Muscle of back (tissue), 13 donors: ENCODE measurements at places on chromosomes 2 and 18.

DNA sequence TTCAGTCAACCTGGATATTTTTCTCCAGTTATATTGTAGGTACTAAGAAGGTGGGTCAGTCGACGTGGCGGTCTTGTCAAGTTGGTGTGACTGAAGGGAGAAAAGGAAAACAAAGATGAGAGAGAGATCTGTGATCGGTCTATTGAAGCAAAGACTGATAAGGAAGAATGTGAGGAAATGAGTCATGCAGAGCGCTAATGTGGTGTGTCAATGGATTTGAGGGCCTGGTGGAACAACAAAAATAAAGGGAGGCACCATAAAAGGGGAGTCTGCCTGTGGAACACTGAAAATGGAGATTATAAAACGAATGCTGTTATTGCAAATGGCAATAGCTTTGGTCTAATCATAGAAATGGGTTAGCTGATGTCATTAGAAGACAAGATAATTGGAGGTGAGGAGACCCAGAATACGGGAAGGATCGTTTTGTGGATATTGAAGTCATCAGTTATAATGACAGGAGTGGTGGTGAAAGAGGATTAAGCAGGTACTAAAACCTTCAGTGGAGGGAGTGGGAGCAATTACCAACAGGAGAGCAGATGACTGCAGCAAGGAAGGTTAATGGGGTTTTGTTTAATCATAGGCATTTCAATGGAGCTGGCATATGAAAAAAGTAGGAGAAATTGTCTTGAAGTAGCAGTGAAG, 599.1 kb upstream of the FSHR start:
- no peak for DNase-seq

GRCh38 chr2:126860385-126860784, 38.3 kb upstream of the TEX51 start:
- DNase-seq = peak; percentile 35

DNA sequence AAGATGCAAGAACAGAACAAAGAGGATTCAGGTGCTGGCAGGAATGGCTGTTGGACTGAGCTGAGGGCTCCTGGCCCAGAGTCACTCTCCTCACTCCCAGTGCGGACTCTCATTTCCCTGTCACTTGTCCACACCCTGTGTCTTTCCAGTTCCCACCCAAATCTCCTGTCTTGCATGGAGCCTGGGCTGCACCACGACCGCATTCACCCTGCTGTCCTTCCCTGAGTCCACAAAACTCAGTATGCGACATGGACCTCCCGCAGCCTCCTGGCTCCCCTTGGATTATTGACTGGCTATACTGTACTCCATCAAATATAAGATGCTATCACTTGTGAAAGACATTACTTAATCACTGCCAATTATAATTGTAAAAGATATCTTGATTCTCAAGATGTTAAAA, 2.5 kb upstream of the ITM2C start:
- DNase-seq = no peak

GRCh38 chr2:83113953-83114352, 1345.1 kb downstream of the SUCLG1 start:
- no peak for DNase-seq

DNA sequence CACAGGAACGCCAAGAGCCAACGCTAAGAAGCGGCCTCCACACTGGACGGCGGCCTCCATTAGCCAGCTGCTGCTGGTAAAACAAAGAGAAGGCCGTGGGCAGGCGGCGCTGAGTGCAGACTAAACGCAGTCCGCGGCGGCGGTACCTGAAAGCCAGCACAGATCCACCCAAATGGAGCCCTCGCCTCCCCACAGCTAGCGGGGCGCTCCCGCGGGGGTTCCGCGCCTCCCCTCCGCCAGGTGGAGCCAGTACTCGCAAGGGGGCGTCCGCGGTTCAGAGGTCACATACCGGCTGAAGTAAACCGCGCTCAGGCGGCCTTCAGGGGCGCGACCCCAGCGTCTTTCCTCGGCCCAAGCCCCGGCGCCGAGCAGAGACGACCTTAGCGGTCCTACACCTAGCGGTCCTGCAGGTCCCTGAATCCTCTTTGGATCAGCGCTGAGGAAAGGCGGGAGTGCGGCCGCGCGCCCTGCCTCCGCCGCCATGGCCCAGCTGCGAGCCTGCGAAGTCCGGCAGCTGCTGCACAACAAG, 293.1 kb upstream of the ERBB4 start:
- no peak for DNase-seq

- DNase-seq = no peak
Observed at GRCh38 chr2:46257476-46257875, 39.7 kb upstream of the EPAS1 start.

- DNase-seq = no peak
Observed at GRCh38 chr2:233076749-233077148, 16.6 kb downstream of the INPP5D start.

DNA sequence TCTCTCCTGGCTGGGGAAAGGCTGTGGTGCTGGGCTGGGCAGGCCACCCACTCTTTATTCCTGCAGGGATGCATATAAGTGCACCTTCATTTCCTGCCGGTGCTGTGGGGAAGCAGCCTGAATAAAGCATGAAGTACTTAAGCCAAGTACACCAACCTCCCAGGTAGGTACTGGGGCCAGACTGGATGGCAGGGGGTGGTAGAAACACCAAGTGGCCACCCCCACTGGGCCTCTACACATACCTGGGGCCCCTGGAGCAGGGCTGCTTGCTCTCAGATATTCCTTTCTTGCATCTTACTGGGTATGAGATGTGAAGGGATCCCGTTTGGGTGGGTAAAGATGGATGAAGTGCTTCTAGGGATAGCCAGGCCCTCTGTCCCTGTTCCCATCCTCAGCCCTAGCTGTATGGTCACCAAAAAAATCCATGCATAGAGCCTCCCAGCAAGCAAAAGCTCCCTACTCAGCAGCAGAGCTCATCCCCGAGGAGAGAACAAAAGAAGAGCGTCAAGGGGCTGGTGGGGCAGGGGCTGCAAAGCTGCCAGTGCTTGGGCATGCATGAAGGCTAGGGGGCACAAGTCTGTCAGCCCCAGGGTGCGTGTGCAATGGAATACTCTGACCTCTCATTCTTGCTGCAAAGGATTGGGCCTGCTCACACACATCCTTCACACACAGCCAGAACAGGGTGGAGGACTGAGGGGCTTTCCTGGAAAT, 22.0 kb downstream of the CCT7 start:
- DNase-seq = no peak

DNA sequence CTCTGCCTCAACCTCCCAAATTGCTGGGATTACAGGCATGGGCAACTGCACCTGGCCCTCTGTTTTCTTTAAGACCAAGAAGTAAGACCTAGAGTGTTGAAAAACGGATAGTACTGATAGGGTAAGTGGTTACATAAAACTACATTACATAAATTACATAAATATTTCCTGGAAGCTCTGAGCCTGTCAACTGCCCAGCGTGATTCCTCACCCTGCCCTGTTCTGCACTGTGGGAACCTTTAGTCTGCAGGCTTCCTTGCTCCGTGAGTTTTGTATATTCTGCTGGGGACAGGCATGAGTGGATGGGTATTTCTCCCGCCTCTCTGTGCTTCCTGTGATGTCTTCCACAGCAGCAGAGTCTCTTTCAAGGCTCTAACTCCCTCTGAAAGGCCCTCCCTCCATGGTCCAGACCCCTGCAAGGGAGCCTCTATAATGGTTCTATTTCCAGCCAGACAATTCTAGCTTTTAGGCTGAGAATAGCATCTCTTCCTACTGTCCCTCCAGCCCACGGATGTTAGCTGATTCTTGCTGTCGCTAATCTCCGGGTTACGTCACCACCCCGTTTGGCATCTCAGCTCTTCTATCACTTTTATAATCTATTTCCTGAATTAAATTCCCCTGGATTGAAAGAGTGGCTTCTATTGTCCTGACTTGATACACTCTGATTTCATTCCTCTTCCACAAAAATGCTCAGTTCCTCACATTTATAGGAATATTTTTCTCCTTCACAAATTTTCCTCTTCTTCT, 49.5 kb upstream of the PLEKHM3 start:
- DNase-seq = no peak

GRCh38 chr18:35267809-35268208, 22.2 kb downstream of the ZSCAN30 start:
- no peak for DNase-seq

DNA sequence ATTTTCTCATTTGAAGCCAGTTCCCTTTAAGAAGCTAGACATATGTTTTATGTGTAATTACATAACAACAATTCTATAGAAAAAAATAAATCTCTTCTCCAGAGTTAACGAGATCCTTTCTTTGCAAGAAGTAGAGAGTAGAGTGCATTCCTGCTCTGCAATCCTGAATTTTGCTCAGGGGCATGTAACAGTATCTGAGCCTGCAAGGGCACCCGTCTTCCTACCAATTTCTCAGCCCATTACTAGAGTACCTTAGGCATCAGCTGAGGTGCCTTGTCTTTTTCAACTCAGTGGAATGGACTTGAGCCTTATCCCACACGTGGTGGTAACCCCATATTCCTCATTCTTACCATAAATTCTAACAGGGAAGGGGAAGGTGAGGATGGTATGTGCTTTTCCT, 205.9 kb downstream of the IKZF2 start:
- no peak for DNase-seq

DNA sequence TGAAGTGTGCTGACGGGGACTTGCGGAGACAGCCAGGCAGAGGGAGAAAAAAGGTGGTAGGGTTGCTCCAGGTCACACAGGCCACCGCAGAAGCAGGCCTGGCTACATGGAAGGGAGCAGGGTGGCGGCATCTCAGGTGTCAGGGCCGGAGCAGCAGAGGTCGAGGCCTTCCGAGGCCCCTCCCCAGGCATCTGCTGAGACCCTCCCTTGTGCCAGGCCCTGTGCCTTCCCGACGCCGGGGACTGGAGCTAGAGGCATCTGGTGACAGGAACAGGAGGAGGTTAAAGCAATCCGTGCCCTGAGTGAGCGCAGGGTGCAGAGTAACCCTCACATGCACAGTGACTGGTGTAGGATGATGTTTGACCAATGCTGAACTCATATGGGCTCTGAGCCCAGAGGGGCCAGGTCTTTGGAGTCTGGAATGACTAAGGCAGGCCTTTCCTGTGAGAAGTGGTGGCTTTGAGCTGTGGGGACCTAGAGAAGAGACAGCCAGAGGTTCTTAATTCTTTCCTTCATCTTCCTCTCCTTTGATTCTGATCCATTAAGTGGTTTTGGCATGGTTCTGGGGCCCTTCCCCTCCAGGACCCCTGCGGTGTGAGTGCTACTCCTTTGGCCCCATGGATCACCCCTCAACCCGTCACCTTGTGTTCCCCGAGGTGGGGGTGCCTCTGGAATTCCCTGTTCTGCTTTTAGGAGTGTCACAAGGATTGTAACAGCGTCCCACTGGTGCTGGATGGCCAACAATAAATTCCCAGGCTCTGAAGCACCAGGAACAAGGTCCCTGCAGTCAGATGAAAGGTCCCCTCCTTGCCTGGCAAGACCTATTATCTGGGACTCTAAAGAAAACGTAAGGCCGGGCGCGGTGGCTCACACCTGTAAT, 72.1 kb downstream of the KLHL29 start:
- DNase-seq = no peak

DNA sequence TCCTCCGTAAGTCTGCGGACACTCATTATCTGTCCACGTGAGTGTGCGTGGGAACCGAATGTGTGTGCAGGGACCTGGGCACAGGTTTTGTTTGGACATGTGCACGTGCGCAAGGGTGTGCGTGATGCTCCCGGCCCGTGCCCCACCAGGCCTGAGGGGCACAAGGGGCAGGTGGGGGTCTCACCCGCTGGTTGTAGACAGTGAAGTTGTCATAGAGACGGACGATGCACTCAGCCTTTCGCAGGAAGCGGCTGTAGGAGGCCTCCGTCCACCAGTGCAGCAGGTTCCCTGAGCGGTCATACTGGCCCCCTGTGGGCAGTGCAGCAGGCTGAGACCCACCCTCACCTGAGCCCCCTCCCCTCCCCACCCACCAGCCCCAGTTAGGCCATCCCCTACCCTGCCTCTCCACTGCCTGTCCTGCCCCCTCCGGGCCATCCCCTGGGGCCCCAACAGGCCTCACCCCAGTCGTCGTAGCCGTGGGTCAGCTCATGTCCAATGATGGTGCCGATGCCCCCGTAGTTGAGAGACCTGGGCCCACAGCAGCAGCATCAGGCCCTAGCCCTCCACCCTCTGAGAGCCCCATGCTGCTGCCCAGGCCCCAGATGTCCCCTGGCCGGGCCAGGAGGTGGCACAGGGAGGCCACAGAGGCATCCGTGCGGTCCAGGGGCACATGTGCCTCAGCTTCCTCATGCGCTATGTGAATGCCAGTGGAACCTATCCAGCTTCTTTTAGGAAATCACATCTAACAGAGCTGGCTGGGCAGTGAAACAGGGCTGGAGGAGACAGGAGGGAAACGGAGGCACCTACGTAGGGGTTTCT, 6.1 kb downstream of the ECEL1 start:
- DNase-seq = no peak

DNA sequence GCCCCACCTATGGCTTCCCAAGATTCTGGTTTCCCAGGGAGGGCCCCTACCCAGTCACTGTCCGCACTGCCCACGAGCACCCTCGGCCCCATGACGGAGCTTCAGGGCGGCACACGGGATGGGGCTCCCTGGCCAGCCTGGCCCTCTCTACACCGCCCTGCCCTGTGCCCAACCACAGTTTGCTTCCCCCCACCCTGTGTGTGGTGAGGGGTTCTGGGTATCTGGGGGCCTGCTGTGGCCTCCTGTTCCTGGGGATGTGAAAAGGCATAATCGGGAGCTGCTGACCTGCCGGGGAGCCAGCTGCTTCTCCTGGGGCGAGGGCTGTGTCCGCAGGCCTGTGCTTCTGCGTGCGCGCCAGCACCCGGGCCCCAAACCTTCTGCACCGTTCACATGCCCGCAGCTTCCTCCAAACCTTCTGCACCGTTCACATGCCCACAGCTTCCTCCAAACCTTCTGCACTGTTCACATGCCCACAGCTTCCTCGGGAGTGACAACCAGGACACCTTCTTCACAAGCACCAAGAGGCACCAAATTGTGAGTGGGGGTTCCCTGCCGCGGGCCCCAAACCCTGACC, 12.4 kb downstream of the ANO7 start:
- DNase-seq = no peak

GRCh38 chr2:77301441-77301840, 220.7 kb downstream of the LRRTM4 start:
- no peak for DNase-seq
